ENCODE measurements at places on chromosomes 1 and 21. TPM values are rescaled to one million over a fixed set of nuclear protein-coding genes. Genes with fewer than 3 reads are reported as not detected.

Gene ARHGEF16
- 0.14 TPM for total RNA-seq

Gene HES3
- total RNA-seq: not detected

Gene TXNIP
- 10.4 TPM for total RNA-seq

Gene NCMAP
- not detected for total RNA-seq

Gene FOXO6
- not detected for total RNA-seq

Gene CPTP
- 8.0 TPM for total RNA-seq

Gene WDR64
- total RNA-seq: not detected

Gene PPFIA4
- total RNA-seq: 24.6 TPM

Gene DNASE2B
- total RNA-seq: not detected

Gene RFX5
- 53.5 TPM for total RNA-seq
